ENCODE measurements at places on chromosomes 16 and 17. TPM values are rescaled to one million over a fixed set of nuclear protein-coding genes. Genes with fewer than 3 reads are reported as not detected.

The TBX2 gene
- 42.4 TPM for total RNA-seq

The CACNG3 gene
- not detected for total RNA-seq

- no peak for DNase-seq
Observed at GRCh38 chr16:20004931-20005330, 68.8 kb downstream of the GPR139 start.

- DNase-seq: peak; percentile 83
Observed at GRCh38 chr17:78935419-78936323, 10.5 kb upstream of the TIMP2 start.

The MEOX1 gene
- total RNA-seq: 19.5 TPM

- no peak for DNase-seq
Observed at GRCh38 chr16:88083582-88083981, 132.3 kb downstream of the BANP start.

The AOC3 gene
- 61.7 TPM for total RNA-seq

GRCh38 chr17:55053855-55054254, 85.3 kb downstream of the STXBP4 start:
- no peak for DNase-seq

The GRIN2C gene
- total RNA-seq: 0.98 TPM

Measured in sciatic nerve (tissue), 2 donors.